ENCODE measurements at places on chromosomes 13 and 19.
A peak's percentile ranks its signal among the peaks of the same experiment; 100 is the strongest.

DNA sequence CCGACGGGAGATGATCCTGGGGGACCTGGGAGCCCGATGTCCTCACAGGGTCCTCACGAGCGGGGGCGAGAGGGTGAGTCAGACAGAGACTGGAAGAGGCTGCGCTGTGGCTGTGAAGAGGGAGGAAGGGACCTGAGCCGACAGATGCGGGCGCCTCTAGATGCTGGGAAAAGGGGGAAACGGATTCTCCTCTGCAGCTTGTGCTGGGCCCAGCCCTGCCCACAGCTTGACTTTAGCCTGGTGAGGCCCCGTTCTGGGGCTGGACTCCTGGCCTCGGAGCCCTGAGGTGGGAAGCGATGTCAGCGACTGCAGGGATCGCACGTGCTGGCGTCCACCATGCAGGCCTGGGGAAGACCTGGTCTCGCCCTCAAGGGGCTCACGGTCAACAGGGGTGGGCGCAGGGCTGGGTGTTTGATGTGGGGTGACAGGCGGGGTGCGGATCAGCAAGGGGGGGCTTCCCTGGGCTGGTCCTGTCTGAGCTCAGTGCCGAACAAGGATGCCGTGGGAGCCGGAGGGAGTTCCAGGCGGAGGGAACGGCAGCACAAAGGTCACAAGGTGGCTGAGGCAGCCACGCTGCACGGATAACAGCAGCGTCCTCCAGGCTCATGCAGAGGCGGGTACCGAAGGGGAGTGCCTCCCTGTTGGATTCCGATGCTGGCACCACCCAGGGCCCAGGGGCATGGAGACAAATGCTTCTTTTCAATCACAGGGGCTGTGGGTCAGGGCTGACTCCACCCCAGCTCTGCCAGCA, 31.8 kb downstream of the PIP5K1C start:
- DNase-seq = no peak

DNA sequence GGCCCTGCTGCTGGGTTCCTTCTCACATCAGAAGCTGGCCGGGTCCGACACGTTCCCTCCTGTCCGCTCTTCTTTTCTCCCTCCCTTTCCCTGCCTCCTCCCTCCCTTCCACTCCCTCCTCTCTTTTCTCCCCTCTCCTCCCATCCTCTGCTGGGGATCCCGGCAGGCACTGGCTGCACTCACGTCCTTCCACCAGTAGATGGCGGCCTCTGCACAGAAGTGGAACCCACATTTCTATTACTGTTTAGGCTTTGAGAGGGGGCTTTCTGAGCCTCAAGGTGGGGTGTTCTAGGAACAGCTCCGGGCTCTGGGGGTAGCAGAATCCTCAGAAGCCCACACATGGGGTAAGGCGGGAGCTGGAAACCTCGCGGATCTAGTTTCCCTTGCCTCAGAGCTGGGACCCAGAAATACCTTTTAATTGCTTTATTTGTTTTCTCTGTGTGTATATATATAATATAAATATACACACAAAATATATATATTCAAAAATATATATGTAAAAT, 294.2 kb downstream of the ZNF536 start:
- DNase-seq = peak; percentile 25

DNA sequence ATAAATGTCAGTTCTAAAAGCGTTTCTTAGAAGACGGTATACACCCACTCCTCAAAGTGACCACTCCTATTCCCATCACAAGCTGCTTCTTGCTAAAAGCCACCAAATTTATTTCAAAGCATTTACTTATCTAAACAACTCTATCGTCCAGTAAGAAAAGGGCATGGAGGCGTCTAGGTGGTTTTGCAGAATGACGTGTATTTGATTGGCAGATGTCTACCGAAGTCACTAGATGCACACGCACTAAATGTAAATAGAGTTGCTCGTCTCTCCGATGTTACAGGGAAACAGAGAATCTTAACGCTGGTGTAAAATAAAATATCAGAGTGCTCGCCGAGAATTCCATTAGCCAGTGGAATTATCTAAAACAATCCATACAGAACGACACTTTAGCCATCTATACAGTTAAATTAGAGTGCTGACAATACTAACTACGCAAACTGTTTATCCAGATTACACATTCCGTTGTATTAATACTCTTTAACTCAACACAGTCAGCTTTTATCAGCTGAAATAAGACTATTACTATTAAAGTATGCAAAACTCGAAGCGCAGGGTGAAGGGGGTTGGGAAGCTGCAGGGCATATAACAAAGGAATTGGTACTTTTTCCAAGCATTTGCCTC, 1.9 kb downstream of the KLF12 start:
- DNase-seq = no peak

DNA sequence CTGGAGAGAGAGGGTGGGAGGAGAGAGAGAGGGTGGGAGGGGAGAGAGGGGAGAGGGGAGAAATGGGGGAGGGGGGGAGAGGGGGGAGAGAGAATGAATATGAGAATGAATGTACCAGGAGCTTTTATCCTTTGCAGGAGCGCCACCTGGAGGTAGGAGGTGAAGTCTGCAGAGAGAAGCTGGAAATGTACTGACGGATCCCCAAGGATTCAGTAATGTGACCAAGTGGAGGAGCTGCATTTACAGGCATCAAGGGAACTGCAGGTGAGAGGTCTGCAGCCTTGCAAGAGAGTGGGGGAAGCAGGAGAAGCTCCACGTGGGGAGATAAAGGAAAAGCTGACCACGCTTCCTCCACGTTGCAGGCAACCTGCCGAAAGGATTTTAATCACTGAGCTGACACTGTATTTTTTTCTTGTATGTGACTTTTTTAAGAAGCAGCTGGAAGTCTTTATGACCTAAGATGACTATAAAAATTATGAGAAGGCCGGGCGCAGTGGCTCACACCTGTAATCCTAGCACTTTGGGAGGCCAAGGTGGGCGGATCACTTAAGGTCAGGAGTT, 33.7 kb downstream of the VSTM1 start:
- DNase-seq = no peak

DNA sequence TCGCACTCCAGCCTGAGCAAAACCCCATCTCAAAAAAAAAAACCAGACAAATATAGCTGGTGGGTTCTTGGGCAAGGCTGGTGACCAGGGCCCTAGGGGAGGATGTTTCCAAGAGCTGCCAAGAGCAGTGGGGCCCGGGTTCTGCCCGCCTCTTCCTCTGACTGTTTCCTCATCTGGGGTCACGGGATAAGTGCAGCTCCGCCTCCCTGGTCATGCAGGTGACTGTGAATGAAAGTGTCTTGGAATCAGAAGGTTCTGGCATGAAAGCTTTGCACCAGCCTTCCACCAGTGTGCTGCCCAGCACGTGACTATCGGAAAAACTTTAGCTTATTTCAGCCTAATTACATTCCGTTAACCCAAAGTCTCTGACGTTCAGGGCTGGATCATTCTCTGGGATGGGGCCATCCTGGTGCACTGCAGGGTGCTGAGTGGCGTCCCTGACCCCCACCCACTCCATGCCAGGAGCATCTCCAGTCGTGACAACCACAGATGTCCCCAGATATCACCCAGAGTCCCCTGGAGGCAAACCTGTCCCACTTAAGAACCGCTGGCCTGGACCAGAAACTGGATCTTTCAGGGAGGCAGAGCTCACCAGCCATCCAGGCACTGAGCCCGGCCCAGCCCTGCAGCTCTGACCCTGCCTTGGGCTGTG, 85.6 kb downstream of the GNG7 start:
- no peak for DNase-seq

DNA sequence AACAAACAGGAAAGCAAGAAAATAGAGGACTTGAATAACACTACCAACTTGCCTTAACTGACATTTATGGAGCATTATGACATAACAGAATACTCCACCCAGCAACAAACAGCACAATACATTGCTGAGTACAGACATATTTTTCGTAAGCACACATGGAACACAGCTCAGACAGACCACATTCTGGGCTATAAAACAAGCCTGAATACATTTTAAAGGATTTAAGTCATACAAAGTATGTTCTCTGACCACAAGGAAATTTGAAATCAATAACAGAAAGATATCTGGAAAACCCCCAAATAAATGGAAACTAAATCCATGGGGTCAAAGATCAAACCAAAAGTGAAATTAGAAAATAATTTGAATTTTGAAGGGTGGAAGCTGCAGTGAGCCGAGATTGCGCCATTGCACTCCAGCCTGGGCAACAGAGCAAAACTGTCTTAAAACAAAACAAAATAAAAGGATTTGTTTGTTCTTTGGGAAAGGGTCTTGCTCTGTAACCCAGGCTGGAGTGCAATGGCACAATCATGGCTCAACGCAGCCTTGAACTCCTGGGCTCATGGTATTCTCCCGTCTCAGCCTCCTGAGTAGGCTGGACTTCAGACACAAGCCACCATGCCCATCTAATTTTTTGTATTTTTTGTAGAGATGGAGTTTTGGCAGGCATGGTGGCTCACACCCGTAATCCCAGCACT, 5.6 kb downstream of the ZDHHC20 start:
- no peak for DNase-seq
